ENCODE measurements at places on chromosomes 2 and 18. TPM values are rescaled to one million over a fixed set of nuclear protein-coding genes. Genes with fewer than 3 reads are reported as not detected.

GRCh38 chr2:48607307-48608014 is 10.2 kb upstream of the GTF2A1L start:
- no peak for DNase-seq

DNA sequence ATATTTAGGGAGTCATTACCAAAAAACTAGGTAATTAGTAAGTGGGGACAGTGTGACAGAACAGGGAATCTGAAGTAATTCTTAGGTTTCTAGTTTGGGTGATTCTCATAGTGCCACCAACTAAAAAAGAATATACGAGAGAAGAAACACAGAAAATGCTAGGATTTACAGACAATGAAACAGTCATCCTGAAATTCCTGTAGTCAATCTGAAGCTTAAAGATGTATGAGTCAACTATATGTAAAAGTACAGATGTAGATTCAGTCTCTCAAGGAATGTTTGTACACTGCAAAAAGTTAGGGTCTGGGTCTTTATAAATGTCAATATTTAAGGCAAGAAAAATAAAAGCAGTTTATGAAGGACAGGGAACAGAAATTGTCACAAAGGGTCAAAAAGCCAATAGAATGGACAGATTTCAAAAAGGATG is 107.0 kb downstream of the STRN start:
- DNase-seq, result no peak

The IL1RN gene
- 1.6 TPM for polyA plus RNA-seq

GRCh38 chr18:47929681-47930198 is 719 bp downstream of the SMAD2 start:
- no peak for DNase-seq
